Liver (tissue), 10 donors: ENCODE measurements at places on chromosomes 13 and 19.

GRCh38 chr13:77002590-77003190 lies 10.8 kb downstream of the CLN5 start:
- no peak for DNase-seq

GRCh38 chr13:33174931-33175330 lies 110.6 kb downstream of the STARD13 start:
- no peak for DNase-seq

- no peak for DNase-seq
Observed at GRCh38 chr19:41845051-41845590, 279 bp downstream of the DMRTC2 start.

- no peak for DNase-seq
Observed at GRCh38 chr13:90336507-90336906, 1011.0 kb upstream of the MIR17HG start.
